ENCODE measurements at places on chromosomes 6 and 20.

- DNase-seq: no peak
These were observed 108.8 kb downstream of the PREX1 start for GRCh38 chr20:48718786-48719578.

- no peak for DNase-seq
These were observed 175.7 kb downstream of the PDE10A start for GRCh38 chr6:165487347-165487746.

DNA sequence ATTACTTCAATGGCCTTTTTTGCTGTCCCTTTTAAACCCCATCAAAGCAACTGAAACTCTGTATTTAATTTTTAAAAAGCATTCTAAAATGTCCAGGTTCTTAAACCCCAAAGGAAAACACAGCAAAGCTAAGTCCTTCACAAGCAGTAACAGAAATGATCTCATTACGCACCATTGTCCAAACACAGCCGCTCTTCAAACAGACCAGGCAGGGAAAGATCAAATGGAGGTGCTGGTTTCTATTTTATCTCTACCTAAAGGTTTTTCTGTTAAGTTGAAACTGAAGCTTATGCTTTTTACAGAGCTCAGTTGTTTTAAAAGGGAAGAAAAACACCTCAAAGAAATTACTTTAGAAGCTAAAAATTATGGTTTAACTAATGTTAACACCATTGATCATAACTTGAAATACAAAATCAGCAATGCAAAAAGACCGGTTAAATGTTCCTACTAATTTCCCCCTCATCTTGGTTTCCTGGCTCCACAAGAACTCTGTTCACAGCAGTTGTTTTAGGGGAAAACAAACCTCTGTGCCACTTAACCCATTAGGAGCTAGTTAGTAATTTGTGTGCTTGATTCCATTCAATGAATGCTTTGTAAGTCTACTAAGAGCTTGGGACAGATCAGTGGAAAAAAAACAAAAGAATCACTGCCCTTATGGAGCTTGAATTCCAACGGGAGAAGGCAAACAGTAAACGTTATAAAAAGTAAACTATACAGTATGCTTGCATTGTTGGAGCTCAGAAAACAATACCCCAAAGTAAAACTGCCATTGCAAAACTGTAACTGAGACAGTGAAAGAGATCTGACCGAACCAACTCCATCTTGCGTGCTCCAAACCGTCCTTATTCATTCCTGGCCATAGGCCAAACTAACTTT lies 87.4 kb downstream of the CD24 start:
- DNase-seq: peak; percentile 34

DNA sequence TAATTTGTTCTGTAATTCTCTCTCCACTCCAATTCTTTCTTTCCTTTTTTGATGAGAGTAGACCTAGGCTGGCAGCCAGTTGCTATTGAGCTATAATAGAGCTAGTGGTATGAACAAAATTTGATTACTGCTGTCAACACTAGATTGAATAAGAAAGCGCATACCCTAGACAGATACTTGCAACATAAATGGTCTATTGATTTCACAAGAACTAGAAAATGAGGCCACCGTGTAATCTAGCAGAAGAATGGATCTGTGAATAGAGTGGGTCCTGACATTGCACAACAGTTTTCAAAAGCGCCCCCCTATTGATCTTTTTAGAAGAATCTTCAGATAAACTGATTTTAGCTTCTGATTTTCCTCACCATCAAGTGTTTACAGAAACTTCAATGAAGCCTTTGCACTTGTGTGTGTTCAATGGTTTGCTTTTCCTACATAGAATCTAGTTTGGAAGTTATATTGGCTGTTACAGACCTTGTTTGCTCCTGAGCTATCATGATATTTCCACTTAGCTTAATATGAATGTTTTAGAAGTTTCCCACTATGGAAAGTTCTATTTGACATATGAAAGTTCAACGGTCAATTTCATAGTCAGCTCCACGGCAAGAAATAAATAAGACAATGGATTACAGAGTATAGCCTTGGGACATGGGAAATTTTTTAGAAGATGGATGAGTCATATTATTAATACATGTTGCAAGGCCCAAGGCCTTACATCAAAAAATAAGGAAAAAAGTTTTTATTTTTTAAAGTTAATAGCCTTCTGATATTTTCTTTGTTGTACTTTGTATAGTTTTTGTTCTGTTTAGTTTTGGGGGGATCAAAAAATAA lies 55.6 kb downstream of the UTRN start:
- DNase-seq: no peak

- no peak for DNase-seq
These were observed 46.9 kb upstream of the POPDC3 start for GRCh38 chr6:105226598-105227294.

- DNase-seq: peak; percentile 11
These were observed 25.2 kb downstream of the MAP7 start for GRCh38 chr6:136524936-136525413.

DNA sequence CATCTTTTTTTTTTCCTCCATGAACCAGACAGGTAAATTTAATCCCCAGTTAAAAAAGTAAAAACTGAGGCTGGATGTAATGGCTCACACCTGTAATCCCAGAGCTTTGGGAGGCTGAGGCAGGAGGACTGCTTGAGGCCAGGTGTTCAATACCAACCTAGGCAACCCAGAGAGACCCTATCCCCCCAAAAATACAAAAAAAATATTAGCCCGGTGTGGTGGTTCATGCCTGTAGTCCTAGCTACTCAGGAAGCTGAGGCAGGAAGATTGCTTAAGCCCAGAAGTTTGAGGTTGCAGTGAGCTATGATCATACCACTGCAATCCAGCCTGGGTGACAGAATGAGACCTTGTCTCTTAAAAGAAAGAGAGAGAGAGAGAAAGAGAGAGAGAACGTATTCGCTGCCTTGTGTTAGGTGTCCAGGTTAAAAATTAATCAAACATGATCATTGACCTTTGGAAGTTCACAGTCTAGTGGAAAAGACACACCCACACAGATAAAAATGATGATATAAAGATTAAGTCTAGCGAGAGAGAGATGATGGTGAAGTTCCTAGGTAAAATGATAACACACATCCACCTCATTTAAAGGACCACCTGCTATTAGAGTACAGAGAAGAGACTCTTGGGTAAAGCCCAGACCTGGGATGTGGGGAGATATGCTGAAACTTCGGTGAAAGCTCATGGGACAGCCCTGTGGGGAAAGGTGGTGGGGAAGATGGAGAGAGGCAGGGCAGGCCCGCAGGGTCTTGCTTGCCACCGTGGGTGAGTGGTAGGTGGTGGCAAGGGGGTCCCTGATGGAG lies 4.8 kb upstream of the NHSL1 start:
- DNase-seq: no peak

DNA sequence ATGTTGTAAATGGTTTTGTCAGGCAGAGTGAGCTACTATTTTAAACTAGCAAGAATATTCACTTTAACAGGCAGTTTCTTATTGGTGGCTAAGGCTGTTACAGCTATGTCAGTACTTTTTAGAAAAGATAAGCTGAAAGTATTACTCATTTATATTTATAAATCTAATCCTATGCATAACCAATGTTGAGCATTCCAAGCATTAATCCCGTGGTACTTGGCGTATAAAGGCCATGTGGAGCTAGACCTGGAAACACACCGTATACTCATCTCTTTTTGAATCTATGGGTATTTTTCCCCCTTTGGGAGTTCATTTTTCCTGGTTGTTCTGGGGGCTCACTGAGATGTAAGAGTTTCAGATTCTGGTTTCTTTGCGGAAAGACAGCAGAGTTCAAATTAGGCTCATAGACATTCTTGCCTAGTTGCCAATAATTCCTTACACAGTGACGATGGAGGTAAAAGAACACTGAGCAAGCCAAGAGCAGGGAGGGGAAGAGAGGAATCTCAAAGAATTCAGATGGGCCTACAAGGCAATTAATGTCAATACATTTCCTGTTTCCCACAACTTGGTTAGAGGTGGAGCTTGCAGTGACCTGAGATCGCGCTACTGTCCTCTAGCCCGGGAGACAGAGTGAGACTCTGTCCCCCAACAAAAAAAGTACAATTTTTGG lies 211.5 kb downstream of the SOX4 start:
- no peak for DNase-seq

DNA sequence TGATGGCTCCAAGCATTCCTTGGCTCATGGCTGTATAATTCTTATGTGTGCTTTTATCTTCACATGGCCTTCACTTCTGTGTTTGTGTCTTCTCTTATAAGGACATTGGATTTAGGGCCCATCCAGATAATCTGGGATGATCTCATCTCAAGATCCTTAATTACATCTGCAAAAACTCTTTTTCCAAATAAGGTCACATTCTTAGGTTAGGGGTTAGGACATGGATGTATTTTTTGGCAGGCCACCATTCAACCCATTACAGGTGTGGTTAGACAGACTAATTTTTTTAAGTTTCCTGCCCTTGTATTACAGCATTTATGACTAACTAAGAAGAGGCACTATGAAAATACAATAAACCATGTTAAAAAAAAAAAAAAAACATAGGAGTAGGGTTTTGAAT lies 254.0 kb downstream of the TPBG start:
- no peak for DNase-seq

GRCh38 chr6:101851911-101852310 lies 458.4 kb downstream of the GRIK2 start:
- no peak for DNase-seq

DNA sequence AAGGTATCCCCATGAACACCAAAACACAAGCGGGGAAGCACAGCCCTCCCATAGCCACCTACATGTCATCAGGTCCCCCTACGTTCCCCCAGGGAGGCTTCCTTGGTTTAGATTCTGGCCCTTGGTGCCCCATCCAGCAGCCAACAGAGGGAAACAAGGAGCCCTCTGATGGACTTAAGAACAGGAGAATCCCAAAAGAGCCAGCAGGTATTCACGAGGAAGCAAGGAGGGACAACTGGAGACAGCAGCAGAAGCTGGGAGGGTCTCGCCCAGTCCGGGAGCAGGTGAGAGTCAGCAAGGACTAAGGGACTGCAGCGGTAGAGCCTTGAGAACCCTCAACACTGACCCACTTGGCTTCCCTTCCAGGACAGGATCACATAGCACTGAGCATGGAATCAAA lies 58.4 kb upstream of the TOP1 start:
- DNase-seq: no peak

DNA sequence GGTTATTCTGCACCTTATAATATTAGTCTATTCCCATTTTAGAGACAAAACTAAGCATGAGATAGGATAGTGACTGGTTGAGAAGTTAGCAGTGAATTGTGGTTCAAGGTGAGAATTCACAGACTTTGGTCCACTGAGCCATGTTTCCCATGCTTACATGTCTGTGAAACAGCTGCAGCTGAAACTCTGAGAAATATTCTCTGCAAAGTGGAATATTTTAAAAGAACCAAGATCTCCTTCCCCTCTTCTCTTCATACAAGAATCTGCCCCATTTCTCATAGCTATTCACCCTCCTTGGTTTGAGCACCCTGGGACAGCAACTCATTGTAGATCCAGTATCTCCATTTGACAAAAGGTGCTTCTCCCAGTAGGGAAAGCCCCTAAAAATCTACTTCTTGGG lies 70.2 kb upstream of the TMEM170B start:
- no peak for DNase-seq

- DNase-seq: no peak
These were observed 82.0 kb upstream of the TRAF3IP2 start for GRCh38 chr6:111687652-111688051.

- DNase-seq: no peak
These were observed 9.0 kb downstream of the ACTR5 start for GRCh38 chr20:38757145-38757775.

- DNase-seq: no peak
These were observed 316.8 kb upstream of the TSHZ2 start for GRCh38 chr20:52655395-52655794.

DNA sequence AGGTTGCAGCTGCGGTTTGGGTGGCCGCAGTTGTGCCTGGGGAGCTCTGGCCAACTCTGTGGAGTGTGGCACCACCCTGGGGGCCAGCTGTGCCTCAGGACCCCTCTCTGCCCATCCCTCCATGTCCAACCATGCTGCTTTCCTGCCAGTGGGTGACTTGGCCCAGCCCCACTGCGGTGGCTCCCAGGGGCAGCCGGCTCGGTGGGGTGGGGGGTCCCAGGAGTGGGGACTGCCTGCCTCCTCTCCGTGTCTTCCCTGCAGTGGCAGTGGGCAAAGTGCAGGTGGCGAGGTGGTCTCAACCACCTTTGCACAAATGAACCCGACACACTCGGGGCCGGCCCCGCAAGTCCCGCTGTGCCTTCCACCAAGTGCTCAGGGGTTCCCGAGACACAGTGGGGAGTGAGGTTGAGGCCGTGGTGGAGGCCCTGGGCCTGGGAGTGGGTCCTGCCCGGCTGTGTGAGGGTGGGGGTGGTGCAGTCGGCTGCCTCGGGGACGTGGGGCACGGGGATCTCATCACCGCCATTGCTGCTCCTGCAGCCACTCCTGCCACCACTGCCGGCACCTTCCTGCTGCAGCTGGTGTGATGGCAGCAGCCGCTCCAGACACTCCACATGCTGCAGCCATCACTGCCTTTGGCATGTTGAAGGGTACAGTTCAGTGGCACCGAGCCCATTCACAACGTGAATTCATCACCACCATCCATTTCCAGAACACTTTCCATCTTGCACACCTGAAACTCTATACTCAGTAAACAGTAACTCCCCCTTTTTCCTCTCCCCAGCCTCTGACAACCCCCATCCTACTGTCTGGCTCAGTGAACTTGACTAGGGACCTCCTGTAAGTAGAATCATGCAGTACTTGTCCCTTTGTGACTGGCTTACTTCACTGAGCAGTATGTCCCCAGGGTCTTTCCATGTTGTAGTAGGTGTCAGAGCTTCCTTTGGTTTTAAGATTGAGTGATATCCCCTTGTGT lies 10.7 kb upstream of the SLCO4A1 start:
- DNase-seq: peak; percentile 52

- no peak for DNase-seq
These were observed 21.9 kb downstream of the FAM229B start for GRCh38 chr6:112109262-112109661.

DNA sequence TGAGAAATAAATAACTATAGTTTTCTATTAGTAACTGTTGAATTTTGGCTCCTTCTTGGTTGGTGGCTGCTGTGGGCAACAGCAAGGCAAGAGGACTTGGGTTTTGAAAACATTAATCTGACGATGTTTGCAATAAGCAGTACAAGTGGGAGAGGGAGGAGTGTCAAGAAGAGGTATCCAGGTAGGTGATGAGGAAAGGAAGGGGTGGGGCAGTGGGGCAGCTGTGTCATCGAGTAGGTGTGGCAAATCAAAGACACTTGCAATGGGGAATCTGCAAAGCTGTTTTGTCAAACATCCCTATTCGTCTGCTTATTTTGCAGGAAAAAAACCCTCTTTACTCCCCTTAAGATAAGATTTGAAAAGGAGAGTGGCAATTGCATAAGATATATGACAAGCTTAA lies 171.9 kb upstream of the MAP3K7 start:
- DNase-seq: no peak

Data from NCI-H1105 (cell line).